ENCODE measurements at places on chromosomes 12 and 14.
A peak's percentile ranks its signal among the peaks of the same experiment; 100 is the strongest.

GRCh38 chr14:78425330-78425729, 255.2 kb downstream of the NRXN3 start:
- no peak for DNase-seq

- no peak for DNase-seq
These were observed 84.9 kb downstream of the DUSP6 start for GRCh38 chr12:89267404-89267803.

DNA sequence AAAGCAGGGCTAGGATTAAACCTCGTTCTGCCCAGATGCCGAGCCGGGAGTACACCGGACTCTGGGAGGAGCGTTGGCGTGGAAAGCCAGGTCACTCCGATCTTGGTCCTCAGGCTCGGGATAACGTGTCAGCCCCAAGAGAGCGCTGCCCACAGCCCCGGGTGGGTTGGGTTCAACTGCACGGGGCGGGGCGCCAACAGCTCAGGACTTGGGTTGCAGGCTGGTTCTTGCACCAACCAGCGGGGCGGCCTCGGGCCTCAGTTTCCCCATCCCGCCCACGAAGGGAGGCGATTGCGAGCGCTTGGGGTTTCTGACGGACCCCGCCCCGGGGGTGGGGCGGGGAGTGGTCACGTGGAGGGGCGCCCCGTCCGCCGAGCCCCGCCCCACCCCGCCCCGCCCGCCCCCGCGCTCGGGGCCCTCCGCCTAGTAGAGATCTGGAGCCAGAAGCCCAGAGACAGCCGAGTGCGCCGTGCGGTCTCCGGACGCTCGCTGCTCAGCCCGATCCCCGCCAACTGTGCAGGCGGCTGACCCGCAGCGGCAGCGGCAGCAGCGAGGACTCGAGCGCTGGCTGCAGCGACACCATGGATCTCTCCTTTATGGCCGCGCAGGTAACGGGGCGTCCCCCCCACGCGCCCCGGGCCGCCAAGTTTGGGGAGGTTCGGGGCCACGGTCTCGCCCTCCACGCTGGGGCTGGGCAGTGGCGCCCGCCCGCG, at the start of gene C14orf132:
TSS of gene C14orf132 (plus strand) at position 443 of the 713 bp plus-strand sequence. CDS start at position 582, 139 bp downstream.
- DNase-seq = peak; percentile 21

- no peak for DNase-seq
These were observed 79.8 kb downstream of the PLEKHG3 start for GRCh38 chr14:64784006-64784405.

DNA sequence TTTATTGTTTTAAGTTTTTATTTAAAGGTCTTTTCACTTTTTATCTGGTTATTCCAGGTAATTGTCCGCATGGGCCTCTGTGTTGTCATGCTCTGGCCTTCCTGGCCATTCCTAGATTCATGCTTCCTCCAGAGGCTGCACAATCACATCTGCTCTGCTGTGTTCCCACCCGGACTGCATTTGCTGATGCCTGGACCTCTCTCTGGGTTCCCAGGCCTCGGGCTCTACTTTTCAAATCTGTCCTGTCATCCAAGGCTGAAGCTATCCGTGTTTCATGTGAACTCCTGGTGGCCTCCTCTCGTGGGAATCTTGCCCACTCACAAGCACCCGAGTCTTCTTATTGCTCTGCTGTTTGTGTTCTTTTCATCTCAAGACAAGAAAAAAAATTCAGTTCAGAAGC, 16.1 kb upstream of the VDR start:
- DNase-seq = no peak

GRCh38 chr14:97219431-97220017, 422.3 kb downstream of the VRK1 start:
- DNase-seq = no peak

DNA sequence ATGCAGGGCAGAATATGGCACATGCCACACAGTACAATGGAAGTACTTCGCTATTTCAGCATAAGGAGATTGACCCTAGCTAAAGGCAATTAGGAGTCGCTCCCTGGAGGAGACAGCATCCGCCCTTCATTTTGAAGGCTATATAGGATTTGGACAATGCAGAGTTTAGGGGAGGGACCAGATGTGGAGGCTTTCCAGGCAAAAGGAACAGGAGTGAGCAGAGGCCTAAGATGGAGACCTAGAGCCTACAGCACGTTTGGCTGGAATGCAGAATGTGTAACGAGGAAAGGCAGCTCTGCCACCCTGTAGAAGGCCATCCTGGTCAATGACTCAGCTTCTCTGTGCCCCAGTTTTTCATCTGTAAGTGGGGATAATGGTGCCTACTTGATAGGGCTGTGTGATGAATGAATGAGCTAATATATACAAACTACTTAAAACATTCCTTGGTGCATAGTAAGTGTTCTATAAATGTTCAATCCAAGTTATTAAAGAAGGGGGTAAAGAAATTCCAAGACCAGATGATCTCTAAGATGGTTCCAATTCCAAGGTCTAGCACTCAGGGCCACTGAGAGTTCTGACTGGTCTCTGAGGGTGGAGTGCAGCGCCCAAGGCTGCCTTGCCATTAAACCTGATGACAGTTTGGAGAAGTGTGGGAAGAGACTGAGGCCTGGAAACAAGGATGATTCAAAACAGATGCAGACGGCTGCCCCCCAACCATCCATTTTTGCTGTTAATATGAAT, 54.3 kb upstream of the FRMD6 start:
- DNase-seq = no peak

DNA sequence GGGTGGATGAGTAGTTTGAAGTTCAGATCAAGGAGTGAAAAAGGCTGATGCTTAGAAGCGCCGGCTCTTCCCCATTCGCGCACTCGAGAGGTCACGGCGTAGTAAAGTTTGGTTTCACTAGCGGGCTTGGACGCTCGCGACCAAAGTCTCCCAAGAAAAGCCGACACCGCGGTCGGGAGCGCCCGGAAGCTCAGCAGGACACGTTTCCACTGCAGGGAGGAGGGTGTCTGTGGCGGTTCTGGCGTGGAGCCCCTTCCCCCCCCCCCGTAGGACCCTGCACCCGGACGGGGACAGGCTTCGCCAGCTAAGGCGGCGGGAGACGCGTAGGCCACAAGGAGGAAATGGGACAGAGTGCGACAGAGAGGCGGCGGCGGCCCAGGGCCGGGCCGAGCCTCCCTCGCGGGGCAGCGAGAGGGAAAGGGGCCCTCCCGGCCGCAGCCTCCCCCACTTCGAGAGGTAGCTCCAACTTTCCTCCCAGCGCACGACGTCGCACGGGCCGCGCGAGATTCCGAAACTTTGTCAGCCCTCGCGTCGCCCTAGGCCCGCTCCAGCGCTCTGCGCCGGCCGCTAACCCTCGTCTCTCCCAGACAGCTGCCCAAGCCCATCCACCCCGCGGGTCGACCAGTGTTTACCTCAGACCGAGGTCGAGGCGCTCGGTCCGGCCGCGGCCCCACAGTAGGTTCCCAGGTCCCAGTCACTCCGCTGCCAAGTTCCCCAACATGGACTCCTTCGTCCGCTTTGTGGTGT, 480 bp downstream of the SCAF11 start:
- DNase-seq = peak; percentile 54

- DNase-seq = peak; percentile 50
These were observed 21.7 kb upstream of the SLC10A1 start for GRCh38 chr14:69818758-69819191.

DNA sequence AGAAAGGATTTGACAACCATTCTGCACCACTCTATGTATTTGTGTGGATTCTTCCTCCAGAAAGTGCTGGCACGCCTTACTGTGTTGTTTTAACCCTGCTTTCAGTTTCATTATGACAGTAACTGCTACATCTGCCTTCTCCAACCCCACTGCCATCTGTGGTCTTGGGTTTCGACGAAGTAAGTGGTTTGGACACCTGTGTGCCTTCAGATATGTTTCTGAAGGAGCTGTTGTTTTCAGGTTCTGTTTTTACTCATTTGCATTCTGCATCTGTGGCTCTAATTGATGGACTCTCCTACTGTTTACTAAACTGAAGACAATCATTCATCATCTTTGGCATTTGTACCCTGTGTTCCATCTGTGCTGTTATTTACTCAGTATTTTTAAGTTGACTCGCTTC, 4.1 kb downstream of the TSHR start:
- DNase-seq = no peak

DNA sequence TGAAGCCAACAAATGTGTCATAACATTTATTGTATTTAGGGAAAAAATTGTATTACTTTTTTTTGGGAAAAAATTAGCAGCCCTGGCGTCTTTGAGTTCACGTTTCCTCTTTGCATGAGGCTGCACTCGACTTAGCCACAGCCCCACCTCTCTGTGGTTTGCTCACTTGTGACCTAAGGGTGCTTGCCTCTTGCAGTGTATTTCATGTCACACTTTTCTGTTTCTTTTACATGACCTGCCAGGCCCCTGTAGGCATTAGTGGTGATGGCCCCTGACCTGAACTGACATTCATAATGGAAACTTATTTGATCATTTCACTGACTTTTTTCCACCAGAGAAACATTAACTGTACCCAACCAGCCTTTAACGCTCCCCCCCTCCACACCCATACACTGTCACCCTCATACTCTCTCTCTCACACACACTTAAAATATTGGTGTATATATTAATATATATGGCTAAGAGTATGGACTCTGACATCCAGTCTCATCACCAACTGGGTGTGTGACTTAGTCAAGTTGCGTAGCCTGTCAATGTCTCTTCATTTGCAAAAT, 122.9 kb downstream of the PRKCH start:
- DNase-seq = no peak

- DNase-seq = no peak
These were observed 388.1 kb upstream of the TMPO start for GRCh38 chr12:98127336-98127679.

DNA sequence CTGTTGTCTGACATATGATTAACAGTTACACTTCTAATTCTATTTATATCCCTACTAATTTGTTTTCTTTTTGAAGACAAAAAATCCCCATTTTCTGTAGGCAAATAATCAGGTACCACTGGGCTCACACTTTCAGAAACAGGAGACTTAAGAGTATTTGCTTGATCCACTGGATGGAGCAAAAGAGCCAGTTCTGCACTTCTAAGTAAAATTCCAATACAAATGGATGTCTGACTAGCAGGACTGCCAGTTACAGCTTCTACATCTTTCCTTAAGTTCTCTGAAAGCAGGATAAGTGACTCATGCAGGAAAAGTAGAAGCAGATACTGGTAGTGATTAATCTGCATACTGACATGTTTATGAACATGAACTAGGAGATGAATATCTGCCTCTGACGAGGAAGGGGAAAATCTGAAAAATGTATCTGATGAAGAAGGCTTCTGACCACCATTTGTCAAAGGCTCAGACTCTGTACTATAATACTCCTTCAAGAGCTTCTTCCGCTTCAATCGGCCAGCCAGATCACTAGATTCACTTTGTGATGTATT, 73.8 kb upstream of the ANKS1B start:
- DNase-seq = peak; percentile 0

- no peak for DNase-seq
These were observed 27.2 kb upstream of the PNMA1 start for GRCh38 chr14:73741386-73741875.

DNA sequence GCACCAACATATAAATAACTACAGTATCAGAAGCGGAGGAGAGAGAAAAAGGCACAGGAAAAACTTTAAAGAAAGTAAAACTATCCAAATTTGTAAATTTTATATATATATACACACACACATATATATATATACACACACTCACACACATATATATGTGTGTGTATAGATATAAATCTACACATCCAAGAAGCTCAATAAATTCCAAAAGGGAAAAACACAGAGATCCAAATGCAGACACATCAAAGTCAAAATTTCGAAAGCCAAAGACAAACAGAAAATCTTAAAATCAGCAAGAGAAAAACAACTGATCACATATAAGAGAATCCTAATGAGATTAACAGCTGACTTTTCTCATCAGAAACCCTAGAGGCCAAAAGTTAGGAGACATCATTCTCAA, 37.3 kb downstream of the PARP11 start:
- no peak for DNase-seq

DNA sequence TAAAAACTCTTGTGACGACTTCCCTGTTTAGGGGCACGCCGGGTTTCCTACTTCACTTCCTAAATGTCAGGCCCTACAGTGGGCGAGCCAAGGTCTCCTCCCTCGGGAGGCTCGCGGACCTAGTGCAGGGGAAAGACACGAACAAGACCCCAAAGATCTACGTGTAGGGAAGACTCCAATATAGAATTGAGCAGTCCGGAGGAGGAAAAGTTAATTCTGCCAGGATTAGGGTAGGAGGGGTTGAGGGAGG, 564 bp downstream of the ATXN3 start:
- peak; percentile 28 for DNase-seq

DNA sequence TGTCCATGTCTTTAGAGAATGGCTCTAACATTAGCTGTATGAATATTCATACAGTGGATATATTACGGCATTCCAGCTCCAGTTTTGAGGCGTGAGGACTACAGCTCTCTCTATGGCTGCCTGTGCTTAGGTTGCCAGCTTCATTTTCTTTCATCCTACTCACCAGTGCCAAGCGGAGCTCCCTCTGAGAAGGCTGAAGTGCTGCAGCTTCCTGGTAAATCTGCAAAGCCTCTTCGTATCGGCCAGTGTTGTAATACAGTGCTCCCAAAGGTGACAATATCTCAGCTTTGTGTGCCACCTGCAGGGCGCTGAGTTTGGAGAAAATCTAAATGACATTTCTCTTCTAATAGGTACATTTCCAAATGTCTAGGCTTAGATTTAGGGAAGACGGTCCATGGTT, 19.8 kb upstream of the OVCH1 start:
- DNase-seq = no peak

- DNase-seq = no peak
These were observed 117.8 kb downstream of the PHLDA1 start for GRCh38 chr12:75913502-75914351.

DNA sequence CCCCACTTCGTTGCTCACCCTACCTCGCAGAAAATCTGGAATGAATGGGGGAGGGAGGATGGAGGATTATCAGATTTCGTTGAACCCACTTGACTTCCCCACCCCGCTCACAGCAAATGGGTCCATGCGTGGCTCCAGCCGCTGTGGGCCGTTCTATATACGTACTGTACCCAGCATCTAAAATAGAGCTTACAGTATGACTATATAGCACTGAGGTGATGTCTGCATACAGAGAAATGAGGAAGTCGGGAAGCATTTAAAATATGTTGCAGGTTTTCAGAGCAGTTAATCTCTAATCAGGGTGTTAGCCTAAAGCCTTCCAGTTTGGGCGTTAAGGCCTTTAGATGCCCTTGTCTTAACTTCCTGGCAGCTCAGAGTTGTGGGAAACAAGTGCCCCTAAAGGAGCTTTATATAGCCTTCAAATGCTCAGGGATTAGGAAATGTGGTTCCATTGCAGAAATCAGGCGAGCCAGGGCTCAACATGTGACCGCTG, 1.4 kb downstream of the BICDL1 start:
- DNase-seq = no peak

DNA sequence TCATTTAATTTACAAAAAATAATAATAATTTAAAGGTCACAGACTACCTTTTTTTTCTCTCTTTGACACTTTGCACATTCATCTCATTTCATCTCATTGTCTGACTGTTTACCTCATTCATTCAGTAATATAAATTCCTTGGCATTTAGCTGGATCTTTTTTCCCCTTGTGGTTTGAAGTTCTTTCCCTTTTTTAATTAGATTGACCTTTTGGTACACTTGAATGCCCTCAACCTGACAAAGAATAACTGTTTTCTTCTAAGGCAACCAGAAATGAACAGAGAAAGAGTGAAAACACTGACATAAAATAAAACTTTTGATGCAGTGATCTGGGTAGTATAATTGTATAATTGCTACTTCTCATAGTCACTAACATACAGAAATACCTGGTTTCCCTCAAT, 774.9 kb upstream of the NOVA1 start:
- no peak for DNase-seq

GRCh38 chr14:77612011-77612620, 4.3 kb downstream of the SPTLC2 start:
- DNase-seq = no peak

- no peak for DNase-seq
These were observed 63.5 kb downstream of the NINJ2 start for GRCh38 chr12:599756-600155.

Data from renal cortex interstitium (tissue), 15 donors.